ENCODE measurements at places on chromosomes 5 and 9.

DNA sequence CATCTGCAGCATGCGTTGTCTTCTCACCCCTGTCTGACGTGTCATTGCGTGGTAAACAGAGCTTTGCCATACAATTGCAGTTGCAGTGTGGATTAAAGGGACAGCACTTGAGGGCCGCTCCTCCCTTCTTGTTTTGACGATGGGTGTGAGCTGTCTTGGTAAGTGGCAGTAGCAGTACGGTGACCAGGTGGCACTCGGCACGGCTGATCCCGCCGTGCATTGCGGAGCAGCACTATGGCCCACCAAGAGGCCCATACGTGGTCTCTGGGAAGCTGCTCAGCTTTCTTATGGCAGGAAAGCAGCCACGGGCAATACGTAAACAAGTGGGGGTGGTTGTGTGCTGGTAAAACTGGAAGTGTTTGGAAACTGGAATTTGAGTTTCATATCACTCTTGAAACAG lies 25.1 kb downstream of the EHMT1 start:
- no peak for DNase-seq

- peak; percentile 26 for DNase-seq
These were observed 178.3 kb downstream of the DEPDC1B start for GRCh38 chr5:60521376-60522291.

DNA sequence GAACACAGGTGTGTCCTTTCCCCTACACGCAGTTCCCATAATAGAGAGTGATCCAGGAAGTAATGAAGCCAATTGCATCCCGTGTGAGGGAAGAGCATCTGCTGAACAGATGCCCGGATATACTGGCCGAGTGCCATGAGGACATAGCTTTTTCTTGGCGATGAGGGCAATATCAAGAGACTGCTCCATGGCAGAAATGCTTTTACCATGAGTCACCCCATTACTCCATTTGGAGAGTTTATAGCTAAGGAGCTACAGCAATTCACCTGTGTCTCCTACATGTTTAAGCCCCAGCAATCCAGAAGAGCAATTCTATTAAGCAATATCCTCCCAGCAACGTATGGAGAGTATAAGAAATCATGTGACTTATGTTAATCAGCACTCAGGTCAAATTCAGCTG lies 222.0 kb upstream of the KLF4 start:
- peak; percentile 57 for DNase-seq

DNA sequence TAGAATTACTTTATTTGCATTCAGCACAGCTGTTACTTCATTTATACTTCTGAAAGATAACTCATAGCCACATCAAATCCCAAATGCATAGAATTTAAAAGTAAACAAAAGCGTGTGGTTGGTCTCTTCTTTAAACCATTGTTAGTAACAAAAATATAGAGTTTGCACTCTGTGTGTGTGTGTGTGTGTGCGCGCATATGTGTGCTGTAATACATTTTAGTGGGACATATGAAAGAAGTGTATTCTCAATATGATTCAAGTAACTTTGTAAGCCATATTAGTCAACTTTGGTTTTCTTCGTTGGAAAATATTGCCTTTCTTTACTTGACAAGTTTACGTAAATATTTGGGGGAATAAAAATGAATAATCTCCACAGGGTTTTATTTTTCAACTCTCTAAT lies 106.1 kb upstream of the PRRC1 start:
- no peak for DNase-seq

GRCh38 chr5:95090774-95091173 lies 194.1 kb downstream of the MCTP1 start:
- DNase-seq = no peak

DNA sequence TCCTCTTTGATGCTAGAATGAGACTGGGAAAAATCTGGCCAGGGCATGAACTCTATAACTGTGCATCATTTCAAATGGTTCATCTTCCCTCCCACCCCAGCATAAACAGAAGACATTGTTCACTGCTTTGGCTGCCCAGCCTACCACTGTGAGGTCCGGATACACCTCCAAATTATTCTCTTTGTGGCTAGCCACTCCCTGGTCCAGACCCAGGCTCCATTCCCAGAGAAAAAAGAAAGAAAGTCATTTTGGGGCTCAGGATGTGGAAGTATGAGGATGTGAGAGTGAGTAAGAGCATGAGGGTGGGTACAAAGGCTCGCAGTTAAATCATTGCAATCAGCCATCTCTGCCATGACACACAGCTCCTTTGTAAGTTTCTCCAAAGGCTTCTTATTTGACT lies 559.2 kb downstream of the PSAT1 start:
- DNase-seq = no peak

- peak; percentile 67 for DNase-seq
These were observed 27.4 kb downstream of the FAM219A start for GRCh38 chr9:34430843-34431437.

DNA sequence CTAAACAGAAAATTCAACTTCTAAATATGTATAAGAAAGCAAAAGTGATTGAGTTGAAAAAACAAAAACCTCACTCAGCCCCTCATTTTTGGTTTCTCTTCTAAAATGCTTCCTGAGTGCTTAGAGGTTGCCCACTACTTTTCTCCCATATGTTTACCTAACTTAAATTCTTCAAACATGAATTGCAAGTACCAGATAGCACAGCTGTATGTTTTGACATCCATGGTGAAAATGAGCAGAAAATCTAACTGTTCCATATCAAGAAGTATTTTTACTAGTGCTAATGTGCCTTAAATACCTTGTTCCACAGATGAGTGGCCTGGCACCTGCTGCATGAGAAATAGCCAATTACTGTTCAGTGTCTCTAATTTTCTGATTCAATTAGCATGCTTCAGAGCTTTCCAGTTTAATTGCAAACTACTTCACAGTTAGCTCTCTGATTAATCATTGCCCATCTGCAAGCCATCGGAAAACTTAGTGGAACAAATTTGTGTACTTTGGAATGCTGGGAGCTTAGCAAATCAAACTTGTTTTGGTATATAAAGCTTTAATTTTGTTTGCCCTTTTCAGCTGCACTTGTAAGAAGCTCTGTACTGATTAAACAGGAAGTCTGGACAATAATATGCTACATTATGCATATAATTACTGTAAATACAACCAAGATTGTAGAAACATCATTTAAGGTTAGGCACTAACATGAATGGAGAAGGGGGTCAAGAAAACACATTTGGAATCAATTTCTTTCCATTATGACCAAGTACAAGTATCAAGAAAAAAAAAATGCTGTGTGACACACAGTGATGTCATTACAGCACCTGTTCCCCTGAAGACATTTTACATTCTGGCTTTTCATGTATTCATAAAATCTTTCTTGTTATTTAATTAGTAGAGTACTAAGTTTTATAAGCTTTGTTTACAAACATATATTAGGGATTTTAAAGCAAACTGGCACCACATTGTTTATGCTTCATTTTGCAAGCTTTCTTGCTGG lies 65.6 kb downstream of the POU5F2 start:
- DNase-seq = no peak

- no peak for DNase-seq
These were observed at the start of gene SLC6A7 for GRCh38 chr5:150189728-150190502. SLC6A7 (plus strand) TSS chr5:150190062; CDS start chr5:150190328, 266 bp downstream.
